ENCODE measurements at places on chromosomes 11 and 22.

DNA sequence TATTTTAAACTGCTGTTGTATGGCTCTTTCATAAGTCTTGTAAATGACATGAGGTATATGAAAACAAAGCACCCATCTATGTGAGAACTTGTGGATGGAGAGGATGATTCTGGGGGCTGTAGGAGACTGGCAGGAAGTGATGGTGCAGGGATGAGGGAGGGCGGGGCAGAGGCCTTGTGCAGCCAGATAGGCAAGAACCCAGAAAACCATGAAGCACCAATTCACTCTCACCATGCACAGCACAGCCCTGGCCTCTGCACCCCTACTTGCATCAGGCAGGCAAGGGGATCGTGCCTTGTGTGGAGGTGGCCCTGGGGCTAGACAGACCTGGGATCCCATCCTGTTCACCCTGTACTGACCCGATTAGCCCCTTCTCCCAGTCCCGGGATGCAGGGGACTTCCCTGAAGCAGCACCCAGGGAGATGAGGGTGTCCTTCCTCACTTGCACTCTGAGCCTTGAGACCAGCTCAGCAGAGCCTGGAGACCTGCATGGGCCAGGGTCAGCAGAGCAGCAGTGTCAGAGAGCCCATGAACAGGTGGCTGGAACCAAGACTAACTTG is 85.5 kb downstream of the MORC2 start:
- no peak for DNase-seq

DNA sequence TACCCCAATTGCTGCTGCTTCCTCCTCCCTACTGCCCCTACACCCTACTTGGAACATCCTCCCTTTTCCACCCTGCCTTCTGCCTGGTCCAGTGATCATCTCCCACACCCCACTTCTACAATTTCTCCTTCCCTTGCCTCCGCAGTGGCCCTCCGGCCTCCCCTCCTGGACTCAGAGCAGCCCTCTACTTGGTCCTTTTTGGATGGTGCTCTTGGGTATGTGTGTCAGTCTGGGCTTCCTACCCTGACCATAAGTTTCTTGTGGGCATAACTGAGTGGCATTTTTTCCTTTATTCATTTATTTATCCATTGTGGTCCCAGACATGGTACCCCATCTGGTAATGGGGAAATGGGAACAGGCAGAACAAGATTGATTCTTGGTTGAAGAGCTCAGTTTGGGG is 111.4 kb upstream of the NAV2 start:
- DNase-seq: no peak

- DNase-seq: no peak
These were observed 28.2 kb upstream of the TOLLIP start for GRCh38 chr11:1337647-1338007.

- DNase-seq: no peak
These were observed 270.8 kb downstream of the SBF2 start for GRCh38 chr11:10023212-10023611.

- no peak for DNase-seq
These were observed 375.8 kb downstream of the INSC start for GRCh38 chr11:15490535-15490934.

DNA sequence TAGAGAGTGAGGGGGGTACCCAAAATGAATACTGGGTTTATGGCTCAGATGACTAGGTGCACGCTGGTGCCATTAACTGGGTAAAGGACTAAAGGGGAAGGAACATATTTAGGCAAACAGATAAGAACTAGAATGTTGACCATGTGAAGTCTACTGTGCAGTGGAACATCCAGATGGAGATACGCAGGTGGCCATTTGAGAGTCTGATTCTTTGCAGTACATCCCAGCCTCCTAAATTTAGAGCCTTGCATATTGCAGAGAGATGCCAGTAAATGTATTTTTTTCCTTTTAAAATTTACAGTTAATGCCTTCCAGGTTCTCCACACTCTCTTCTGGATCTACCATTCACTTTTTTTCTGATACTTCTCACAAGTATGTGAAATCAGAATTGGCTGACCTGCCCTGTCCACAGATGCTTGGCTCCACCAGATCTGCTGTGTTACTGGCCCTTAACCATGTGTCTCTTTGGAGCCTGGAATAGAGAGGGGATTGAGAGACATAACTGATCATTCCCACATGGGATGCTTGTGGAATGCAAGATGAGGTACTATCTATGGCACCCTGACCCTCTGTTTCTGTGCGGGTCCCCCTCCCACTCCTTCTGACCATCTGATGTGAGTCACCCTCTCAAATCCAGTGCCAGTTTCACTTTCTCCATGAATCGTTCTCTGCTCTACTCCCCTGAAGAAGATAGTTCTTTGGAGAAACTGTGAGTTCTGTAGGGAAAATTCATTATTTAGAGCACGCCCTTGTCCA is 77.0 kb upstream of the NCAM1 start:
- no peak for DNase-seq

DNA sequence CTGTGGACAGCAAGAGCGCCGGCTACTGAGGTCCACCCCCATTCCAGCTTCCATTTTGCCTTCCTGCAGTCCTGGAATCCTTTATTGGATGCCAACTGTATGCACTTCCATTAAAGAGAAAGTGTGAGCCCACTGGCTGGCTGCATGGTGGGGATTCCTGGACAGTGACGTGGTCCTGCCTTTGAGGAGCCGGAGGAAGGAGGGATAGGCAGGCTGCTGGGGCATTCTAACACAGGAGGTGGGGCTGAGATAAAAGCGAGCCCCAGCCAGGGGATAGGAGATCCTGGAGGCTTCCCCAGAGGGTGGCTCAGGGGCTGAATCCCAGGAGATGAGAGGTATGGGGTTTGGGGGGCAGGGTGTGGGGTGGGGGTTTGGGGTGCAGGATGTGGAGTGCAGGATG is 984.7 kb downstream of the BRD1 start:
- no peak for DNase-seq

- no peak for DNase-seq
These were observed 3.1 kb downstream of the SCO2 start for GRCh38 chr22:50522208-50522805.

Data from GM06990 (cell line).